Stimulated activated CD8-positive, alpha-beta memory T cell treated with anti-CD3 and anti-CD28 coated beads, Interleukin-4, amount 100 ng/mL, for 24 hours (primary cell): ENCODE measurements at places on chromosomes 16 and 17.

DNA sequence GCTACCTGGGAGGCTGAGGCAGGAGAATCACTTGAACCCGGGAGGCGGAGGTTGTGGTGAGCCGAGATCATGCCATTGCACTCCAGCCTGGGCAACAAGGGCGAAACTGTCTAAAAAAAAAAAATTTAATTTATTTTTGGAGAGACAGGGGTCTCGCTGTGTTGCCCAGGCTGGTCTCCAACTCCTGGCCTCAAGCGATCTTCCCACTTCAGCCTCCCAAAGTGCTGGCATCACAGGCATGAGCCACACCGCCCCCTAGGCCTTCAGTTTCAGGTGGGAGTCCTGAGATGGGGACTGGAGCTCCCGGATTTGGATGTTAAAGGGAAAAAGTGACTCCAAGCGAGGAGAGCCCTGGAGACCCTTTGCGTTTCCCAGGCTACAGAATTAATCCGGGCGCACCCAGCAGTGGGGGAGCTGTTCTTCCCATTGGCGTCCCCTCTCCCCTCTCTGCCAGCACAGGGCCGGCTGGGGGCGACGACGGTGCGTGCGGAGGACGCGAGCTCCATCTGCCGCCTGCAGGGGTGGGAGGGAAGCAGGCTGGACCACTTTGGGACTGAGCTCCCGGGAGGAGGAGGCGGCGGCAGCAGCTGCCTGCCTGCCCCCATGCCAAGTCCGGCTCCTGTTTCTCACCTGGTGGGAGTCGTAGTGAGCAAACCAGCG, 49.3 kb upstream of the USP7 start:
- peak; percentile 2 for DNase-seq

DNA sequence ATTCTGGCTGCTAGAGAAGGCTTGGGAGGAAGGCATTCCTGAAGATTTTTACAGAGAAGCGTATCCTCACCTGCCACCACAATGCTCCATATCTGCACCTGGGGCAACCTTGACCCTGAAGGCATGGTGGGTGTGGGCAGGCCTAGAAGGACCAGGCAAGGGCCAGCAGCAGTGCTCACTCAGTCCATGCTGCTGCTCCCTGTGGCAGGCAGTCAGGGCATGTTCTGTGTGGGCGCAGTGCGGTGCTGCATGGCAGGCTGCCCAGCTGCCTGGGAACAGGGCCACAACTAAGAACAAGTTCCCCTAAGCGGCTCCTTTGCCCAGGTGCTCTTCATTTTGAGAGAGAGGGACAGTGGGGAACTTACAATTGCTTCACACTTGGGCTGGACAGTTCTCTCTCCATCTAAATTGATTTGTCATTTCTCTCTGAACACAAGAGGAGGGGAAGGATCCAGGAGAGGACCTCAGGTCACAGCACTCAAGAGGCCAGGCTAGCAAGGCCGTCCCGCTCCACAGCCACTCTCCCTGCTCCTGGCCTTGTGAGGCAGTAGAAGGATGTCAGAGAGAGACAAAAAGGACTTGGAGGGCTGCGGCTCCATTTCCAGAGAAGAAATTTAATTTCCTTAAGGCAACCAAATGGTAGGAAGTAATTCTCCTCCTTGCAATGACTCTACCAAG, 158.8 kb downstream of the AATF start:
- DNase-seq = no peak

DNA sequence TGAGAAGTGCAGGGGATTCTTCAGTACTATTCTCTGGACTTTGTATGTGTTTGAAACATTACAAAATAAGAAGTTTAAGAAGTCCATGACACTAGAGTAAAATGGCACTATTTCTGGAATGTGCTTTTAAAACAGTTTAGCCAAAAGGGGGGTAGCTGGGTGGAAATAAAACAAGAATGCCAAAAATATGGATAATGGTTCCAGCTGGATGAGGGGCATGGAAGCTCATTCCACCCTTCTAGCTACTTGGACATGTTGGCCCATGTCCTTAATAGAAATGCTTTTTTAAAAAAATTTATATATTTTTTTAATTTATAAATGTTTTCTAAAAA, 13.1 kb downstream of the ZC3H7A start:
- DNase-seq = no peak

DNA sequence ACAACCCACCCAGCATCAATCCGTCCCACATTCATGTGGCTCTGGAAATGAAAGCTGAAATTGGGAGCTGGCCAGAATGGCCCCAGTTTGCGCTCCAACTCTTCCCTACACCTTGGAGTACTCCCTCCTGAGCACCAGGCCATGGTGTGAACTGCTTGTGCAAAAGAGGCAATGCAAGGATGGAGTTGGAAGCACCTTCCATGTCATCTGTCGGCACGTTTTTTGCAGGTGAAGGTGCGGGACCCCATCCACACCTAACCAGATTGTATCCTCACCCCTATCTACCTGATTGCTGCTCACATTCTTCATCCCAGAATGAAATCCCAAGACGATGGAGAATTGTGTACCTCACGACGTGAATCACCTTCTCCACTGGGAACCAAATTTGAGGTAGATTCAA, 136.6 kb upstream of the WSB1 start:
- no peak for DNase-seq

DNA sequence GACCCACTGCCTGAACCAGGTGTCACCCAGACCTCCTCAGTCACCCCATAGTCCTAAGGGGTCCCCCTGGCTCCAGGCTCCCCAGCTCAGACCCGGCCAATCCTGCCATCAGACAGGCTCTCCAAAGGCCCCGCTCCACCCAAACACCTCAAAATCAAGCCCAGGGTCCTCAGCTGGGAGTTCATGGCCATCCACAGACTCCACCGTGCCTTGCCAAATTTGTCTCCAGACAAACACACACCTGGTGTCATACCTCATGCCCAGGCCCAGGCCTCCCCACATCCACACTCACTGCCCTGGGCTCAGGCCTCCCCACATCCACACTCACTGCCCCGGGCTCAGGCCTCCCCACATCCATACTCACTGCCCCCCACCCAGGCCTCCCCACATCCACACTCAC, 12.5 kb downstream of the RPH3AL start:
- no peak for DNase-seq

DNA sequence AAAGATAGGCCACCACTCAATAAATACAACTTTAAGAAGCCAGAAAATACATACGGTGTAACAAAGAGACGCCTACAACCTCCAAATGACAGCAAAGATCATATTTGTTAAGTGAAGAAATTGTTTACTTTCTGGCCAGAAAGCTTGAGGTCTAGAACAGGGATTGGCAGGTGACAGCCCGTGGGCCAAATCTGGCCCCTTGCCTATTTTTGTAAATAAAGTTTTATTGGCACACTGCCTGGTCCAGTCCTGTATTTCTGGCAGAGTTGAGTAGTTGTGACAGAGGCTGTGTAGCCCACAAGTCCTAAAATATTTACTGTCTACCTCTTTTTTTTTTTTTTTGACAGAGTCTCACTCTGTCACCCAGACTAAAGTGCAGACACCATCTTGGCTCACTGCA, 3.4 kb upstream of the CLEC19A start:
- no peak for DNase-seq

- no peak for DNase-seq
Measured at GRCh38 chr17:32445971-32446370, 1.7 kb downstream of the PSMD11 start.

DNA sequence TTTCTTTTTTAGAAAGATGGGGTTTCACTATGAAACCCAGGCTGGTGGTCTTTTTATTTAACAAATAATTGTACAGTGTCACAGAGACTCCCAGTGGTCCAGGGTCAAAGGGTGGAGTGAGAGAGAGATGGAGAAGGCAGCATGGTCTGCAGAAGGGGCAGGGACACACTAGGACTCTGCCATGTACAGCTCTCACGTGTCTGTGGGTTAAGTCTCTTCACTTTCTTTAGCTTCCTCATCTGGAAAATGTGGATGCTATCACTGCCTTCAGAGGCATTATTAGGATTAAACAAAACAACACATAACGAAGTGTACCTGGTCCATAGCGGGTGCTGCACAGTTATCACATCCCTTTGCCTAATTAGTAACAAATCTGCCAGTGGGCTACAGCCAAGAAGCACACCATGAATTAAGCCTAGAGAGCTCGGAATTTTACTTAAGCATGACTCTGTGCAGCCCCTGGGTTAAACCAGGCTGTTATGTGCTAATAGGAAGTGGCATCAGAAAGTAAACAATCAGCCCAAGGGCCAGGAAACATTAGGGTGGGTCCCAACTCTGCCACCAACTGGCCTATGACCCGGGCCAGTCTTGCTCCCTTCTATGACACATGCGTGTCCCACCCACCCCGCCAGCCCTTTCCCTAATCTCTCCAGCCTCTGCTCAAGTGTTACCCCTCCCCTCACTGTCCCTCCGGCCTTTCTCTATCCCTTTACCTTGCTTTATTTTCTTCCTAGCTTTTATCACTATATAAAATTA, 13.9 kb downstream of the TOP3A start:
- no peak for DNase-seq

- DNase-seq = no peak
Measured at GRCh38 chr17:66670206-66670605, 164.7 kb upstream of the CACNG5 start.

GRCh38 chr16:1745181-1745899, 26.0 kb downstream of the NME3 start:
- no peak for DNase-seq

GRCh38 chr17:14712611-14713021, 411.7 kb downstream of the HS3ST3B1 start:
- DNase-seq = no peak

- DNase-seq = no peak
Measured at GRCh38 chr16:57898961-57899360, 72.0 kb downstream of the CNGB1 start.

DNA sequence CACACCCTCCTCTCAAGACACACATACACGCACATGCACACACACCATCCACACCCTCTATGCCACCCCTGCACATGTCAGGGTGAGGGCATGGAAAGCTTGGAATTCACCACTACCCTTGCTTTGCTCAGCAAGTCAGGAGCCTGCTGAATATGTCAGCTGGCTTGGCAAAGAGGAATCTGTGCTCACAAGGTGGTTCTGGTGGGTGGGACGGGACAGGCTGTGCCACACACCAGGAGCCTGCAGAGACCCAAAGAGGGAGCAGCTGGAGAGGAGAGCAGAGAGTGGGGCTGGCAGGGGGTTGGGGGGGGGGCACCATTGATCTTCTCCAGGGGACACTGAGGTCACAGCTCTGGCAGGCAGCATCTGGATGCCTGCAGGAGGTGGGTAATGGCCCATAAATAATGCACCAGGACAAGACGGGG, 48.7 kb upstream of the NDRG4 start:
- DNase-seq = no peak
